CD4-positive, alpha-beta T cell treated with Interleukin-4 for 1 hour (primary cell): ENCODE measurements at places on chromosomes 12 and 14.

- DNase-seq: no peak
Measured at GRCh38 chr14:92945544-92945943, 22.6 kb downstream of the CHGA start.

- DNase-seq: no peak
Measured at GRCh38 chr12:94202245-94203180, 54.1 kb downstream of the PLXNC1 start.

DNA sequence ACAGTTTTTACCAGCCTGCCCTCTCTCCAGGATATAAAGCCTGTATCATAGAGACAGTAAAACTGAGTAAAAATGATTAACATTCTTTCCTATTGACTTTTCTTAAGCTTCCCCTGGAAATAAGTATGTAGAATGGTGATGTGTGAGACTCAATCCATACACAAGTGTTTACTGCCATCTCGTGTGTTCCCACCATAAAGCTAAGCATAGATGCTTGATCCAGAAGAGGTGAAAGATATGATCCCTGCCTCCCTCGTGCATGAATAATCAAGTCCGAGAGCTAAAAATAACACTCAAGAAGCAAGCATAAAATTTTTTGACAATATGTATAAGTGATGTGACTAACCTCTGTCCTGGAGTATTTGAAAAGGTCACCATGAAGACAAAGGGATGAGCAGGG, 16.9 kb upstream of the GSG1 start:
- DNase-seq: no peak

DNA sequence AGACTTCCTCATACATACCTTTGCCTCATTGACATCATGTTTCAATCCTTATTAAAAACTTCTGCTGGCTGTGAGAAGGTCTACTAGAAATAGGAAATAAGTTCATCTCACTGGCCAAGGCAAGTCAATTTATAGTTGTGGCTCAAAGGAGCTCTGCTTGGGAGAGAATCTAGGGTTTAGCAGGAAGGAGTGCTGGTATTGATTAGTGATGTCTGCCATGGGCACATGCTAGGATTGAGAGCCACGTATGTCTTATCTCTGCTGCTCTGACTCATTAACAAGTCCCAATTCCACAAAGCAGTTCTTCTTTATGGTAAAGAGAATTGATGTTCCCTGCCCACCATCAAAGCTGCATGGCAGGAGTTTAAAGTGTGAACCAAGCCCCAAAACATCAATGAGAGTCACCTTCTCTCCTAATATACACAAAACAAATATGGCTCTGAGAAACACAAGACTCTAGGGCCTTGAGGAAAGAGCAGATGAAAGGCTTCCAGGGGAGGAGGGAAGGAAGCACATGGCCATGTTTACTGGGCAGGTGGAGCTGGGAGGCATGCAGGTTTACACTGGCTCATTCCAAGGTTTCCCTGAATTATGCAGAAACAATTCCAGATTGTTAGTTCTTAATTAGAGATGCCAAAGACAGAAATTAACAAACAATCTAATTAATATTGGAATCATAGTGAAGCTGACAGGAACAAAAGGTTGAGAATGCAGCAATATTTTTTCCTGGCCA, 931.9 kb upstream of the TMEM132C start:
- no peak for DNase-seq

- DNase-seq: no peak
Measured at GRCh38 chr14:101584055-101584859, 23.0 kb downstream of the DIO3 start.
